GM18507 (cell line): ENCODE measurements at places on chromosomes 6 and 20.

DNA sequence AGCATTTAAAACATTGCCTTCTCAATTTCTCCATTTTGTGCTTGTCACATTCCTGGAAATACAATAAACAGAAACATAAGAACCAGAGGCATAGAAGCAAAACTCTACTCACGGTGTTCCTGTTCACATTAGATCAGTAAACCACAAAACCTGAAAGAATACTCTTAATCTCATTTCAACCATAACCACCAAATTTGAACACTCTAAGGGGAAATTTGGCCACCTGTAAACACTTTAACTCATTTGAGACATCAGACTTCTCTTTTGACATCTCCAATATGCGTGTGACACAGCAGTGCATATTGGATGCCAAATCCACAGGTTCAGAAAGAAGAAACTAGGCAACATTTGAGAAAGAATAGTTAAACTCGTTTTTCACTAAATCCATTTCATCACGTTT, 153.8 kb upstream of the IRAK1BP1 start:
- no peak for DNase-seq

DNA sequence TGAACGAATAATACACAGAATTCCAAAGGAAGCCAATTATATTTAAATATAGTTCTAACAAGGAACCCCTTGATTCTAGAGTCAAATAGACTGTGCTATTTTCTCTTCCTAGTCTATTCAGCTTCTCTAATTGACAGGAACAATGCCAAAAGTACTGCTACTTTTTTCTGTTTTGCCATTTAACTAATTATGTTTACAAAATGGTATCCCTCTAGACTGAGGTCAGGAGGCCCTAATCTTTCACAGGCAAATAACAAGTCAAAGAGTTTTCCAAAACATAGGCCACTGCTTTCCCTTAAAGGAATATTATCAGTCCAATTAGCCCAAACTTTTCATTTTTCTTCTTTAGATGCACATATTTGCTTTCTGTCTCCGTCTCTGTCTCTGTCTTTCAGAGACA, 539.3 kb downstream of the RFPL4B start:
- DNase-seq, result no peak

- DNase-seq, result no peak
These were observed 6.2 kb upstream of the CITED2 start for GRCh38 chr6:139380611-139381010.

GRCh38 chr6:135270676-135271536, 89.8 kb downstream of the MYB start:
- no peak for DNase-seq

- no peak for DNase-seq
These were observed 9.0 kb downstream of the UQCC2 start for GRCh38 chr6:33702345-33702977.

- no peak for DNase-seq
These were observed 491 bp downstream of the GPSM3 start for GRCh38 chr6:32191696-32192607.

DNA sequence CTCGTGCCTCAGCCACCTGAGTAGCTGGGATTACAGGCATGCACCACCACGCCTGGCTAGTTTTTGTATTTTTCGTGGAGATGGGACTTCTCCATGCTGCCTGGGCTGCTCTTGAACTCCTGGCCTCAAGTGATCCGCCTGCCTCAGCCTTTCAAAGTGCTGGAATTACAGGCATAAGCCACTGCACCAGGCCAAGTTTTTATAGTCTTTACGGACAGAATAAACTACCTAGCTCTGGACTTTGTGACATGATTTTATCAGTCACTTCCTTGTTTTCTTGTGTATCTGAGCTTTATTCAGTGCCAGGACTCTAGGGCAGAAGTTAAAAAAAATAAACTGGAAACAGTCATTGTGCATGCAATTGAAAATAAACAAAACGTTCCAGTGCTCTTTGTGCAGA, 46.7 kb upstream of the RALGAPA2 start:
- no peak for DNase-seq

- DNase-seq, result peak; percentile 61
These were observed 635 bp upstream of the TENT5A start for GRCh38 chr6:81752921-81753710.

GRCh38 chr20:19720991-19721390, 37.1 kb upstream of the RIN2 start:
- no peak for DNase-seq

DNA sequence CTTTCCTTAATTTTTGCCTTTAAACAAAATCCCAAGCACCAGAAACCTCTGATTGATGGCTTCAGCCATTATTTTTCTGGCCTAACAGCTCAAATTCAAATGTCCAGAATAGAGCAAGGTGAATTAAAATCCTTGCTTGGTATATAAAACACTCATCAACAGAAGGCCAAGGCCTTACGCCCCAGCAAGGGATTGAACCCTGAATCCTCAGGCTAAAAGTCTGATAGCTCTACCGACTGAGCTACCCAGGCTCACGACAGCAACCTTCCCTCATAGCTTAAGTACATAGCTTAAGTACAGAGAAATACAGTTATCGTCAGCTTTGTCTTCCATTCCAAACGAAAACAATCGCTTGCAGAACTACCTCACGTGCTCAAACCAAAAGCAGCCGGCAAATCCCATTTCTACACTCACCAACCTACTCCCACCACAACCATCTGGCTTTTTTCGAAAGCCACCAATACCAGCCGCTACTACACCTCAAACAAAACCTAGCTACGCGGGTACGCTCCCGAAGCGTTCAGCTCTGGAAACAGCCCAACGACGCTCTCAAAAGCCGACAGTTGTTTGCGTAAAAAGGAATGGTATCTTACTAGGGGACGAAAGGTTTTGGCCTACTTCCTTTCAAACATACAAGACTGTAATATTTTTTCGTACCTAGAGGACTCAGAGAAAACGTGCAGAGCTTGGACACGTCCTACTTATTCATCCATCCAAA, 167.5 kb downstream of the GPX5 start:
- DNase-seq, result no peak

DNA sequence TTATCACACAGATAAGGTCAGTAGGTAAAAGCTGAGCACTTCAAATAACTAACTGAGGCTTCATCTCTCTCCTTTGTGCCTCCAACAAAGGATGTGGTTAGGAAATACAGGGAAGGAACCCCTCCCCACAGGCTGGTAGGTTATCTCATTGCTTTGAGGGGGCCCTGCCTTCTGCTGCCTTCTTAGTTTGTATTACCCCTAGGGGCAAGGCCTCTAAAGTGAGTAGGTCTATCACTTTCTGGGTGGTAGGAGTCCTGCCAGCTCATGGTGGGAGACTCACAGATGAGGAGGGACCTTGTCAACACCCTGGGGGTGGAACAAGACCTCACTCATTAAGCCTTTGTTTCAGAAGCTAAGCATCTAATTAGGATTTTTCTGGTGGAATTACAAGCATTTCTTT, 34.6 kb downstream of the EDN1 start:
- no peak for DNase-seq

DNA sequence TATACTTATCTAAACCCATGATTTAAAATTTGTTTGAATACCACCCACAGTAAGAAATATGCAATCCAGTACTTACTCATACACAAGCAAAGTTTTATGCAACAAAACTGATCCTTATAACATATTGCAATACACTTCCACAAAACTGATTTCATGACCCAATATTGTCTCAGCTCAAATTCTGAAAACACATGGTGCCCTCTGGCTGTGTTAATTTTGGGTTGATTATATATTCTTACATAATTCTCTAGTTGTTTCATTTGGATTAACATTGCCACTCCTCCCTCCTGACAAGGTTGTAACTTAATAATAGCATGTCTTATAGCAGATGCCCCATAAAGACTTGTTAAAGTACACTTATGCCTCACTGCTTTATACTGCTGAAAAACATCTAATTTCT, 73.0 kb upstream of the TULP1 start:
- no peak for DNase-seq

GRCh38 chr6:93701526-93701925, 282.2 kb upstream of the EPHA7 start:
- no peak for DNase-seq

DNA sequence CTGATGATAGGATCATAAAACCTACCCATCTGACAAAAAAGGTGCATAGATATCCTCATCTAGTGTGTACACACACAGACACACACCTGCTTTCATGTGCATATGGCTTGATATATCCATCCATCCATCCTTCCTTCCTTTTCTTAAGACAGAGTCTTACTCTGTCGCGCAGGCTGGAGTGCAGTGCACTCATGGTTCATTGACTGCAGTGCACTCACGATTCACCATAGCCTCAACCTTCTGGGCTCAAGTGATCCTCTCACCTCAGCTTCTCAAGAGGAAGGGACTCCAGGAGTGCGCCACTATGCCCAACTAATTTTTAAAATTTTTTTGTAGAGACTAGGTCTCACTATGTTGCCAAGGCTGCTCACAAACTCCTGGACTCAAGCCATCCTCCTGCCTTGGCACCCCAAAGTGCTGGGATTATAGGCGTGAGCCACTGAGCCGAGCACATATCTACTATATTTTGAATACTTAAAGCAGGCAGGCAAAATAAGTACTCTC, 27.1 kb downstream of the ADNP start:
- DNase-seq, result no peak

DNA sequence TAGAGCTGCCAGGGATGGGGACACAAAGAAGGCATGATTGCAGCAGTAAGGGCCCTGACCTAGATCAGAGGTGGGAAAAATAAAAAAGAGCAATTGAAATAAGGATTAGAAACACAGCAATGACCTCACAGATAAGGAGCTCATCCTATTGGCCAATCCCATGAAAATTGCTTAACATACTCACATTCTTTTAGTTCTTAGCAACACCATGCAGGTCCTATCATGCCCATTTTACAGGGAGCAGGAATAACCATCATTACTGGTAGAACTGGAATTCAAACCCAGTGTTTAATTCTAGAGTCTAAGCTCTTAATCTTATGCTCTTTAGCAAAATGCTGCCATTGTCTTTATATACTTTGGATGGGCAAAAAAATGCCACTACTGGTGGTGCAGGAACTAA, 267.7 kb downstream of the RNF144B start:
- DNase-seq, result no peak

GRCh38 chr20:42018979-42019378, 400.8 kb upstream of the CHD6 start:
- DNase-seq, result no peak

DNA sequence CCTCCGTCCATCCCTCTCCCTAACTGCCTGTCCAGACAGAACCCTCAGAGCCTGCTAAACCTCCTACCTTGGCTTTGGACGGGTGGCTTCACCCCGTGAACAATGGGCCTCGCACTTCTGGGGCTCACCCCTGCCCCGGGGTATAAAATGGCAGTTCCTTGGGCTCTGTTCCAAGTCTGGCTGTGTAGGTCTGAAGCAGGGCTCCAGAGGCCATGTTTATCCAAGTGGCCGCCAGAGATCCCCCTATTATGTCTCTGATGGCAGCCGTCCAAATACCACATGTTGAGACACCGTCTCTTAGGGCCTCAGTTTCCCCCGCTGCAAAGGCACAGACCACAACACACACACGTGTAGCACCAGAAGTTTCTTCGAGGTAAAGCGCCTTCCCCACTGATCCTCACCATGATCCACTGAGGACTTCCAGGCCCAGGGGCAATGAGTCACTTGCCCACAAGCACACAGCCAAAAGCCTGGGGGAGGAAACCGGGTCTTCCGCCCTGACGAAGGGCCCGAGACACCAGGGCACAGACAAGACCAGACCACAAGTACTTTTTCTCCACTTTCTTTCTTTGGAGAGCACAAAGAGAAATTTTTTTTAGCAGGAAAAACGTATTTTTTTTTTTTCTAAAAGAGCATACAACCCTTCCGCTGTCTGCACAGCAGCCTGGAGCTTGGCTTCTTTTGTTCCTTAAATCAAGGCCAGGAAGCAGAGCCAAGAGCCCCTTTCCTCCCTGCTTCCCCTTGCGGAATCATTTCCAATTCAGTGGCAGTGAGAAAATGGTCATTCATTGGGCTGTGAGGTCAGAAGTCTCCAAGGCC, 11.8 kb downstream of the CPNE5 start:
- no peak for DNase-seq

GRCh38 chr20:23160536-23161243, 74.6 kb upstream of the CD93 start:
- DNase-seq, result no peak

DNA sequence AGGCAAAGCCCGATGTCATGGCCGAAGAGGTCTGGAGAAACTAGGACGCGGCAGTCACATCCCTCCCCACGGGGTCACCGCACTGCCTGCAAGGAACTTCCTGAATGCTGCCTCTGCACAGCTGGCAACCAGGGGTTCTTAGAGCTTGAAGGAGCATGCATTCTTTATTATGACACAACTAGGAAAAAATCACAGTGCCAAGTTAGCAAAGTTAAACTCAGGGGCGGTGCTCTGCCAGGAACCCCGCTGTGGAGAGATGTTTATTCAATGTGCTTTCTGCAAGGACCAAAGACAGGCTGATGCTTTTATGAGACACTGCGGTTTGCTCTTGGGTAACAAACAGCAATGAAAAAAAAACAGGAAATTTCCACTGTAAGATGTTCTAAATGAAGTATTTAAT, 287.3 kb upstream of the FOXQ1 start:
- no peak for DNase-seq

- no peak for DNase-seq
These were observed 64.8 kb upstream of the POU3F2 start for GRCh38 chr6:98769546-98769945.

DNA sequence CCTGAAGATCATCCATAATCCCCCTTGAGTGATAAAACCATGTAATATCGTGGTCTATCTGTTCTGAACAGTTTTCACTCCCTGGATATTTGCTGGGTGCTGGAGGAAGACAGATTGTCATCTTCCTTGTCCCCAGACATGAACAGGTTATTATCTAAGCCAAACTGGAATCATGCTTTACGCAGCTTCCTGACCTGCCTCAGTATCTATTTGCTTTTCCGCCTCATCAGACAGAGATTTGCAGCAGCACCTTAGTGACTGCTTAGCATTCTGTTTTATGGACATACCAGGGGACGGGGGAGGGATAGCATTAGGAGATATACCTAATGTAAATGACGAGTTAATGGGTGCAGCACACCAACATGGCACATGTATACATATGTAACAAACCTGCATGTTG, 124.6 kb downstream of the SLC23A2 start:
- DNase-seq, result no peak

- no peak for DNase-seq
These were observed 830.2 kb downstream of the DHX35 start for GRCh38 chr20:39792334-39792733.

- no peak for DNase-seq
These were observed 816 bp upstream of the MAN1A1 start for GRCh38 chr6:119350202-119350951.

DNA sequence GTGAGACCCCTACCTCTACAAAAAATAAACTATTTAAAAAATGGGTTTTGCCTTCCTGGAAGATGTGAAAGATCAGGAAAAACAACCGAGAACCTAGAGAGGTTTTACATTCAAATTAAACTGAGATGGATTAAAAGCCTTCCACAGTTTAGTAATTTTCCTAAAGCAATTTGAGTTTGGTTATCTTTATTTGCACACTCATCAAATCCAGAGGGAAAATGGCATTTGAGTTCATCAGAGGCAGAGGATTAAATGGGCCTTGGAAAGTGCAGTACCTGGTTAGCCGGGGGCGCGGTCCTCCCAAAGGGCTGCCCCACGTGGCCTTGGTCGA, 157.0 kb upstream of the INSM1 start:
- no peak for DNase-seq

GRCh38 chr6:129440691-129441090, 269.3 kb downstream of the ARHGAP18 start:
- DNase-seq, result no peak

GRCh38 chr6:169812257-169812644, 60.8 kb downstream of the ERMARD start:
- no peak for DNase-seq

GRCh38 chr6:71929047-71929446, 42.7 kb downstream of the RIMS1 start:
- no peak for DNase-seq

- DNase-seq, result no peak
These were observed 308.2 kb downstream of the PHF3 start for GRCh38 chr6:63943826-63944225.
